Breast epithelium (tissue), 4 donors: ENCODE measurements at places on chromosomes 3 and 15.

DNA sequence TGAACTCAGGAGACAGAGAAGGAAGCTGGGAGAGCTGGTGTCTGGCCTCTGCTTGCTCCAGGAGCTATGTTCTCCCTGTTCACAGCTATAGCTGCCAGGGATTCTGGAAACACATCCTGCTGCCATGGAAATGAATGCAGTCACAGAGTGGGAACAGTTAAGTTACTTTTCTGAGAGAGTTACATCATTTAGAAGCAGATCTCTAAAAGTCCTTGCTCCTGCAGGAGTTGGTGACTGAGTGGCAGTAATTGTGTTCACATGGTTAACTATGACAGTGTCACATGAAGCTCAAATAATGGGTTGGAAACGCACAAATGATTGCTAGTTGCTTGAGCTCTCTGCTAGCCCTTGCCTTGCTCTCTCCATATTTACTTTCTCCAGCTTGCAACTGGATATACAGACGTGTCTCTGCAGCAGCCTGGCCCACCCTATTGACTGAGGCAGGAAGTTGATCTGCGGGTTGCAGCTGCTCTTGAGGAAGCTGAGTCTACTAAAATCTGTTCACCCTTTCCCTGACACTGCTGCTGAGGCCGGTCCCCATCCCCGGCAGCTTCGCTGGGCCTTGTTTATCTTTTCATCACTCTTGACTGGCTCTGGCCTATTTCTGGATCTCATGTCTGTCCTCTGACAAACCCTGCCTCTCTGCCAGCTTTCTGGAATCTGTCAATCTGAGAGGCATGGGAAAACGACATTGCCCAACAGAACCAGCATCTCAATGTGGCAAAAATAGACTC lies 16.7 kb upstream of the ISLR start:
- DNase-seq: no peak
- no peak overlapping the region for H3K4me3 ChIP-seq
- H3K4me1 ChIP-seq: no peaks in the 10 kb centered on the region
- no peaks in the 10 kb centered on the region for H3K27me3 ChIP-seq
- H3K36me3 ChIP-seq: no peaks in the 10 kb centered on the region
- no peak overlapping the region for H3K27ac ChIP-seq

DNA sequence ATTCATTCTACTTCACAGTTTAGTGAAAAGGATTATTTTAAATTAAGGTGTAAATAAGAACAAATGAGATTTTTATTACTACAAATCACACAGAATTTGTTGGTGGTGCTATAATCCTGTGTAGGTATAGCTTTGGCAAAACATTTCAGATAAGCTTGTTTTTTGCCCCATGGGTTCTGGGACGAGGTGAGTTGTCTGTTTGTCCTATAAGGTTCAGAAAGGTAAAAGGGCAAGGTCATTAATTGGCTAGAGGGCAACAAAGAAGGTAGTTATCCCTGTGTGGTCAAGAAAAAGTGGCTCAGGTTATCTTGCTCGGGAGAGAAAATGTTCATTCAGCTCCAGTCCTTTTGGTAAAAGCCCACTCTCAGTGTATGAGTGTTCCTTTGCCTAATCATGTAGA lies 23.2 kb downstream of the AGTR1 start:
- no peak overlapping the region for H3K4me3 ChIP-seq
- no peaks in the 10 kb centered on the region for H3K36me3 ChIP-seq
- H3K27ac ChIP-seq: no peak overlapping the region
- no peaks in the 10 kb centered on the region for H3K4me1 ChIP-seq
- DNase-seq: no peak

- H3K36me3 ChIP-seq: no peaks in the 10 kb centered on the region
- H3K4me3 ChIP-seq: no peak overlapping the region
- no peaks in the 10 kb centered on the region for H3K27me3 ChIP-seq
Measured at GRCh38 chr15:32036971-32037370, 6.7 kb downstream of the CHRNA7 start.

GRCh38 chr3:126355777-126356372 lies 1.3 kb downstream of the KLF15 start:
- peak overlapping the region; percentile 97 for H3K27ac ChIP-seq
- peak; percentile 95 for DNase-seq
- H3K27me3 ChIP-seq: peaks cover 3% of the 10 kb centered on the region
- no peaks in the 10 kb centered on the region for H3K36me3 ChIP-seq

- no peak overlapping the region for H3K27ac ChIP-seq
- no peak overlapping the region for H3K4me3 ChIP-seq
- no peak for DNase-seq
- no peaks in the 10 kb centered on the region for H3K4me1 ChIP-seq
Measured at GRCh38 chr15:59321000-59321689, 51.5 kb downstream of the MYO1E start.

GRCh38 chr3:49009396-49009795 lies 2.2 kb downstream of the WDR6 start:
- no peaks in the 10 kb centered on the region for H3K4me1 ChIP-seq
- no peak for DNase-seq
- H3K27me3 ChIP-seq: no peaks in the 10 kb centered on the region
- H3K36me3 ChIP-seq: no peaks in the 10 kb centered on the region
- H3K4me3 ChIP-seq: no peak overlapping the region

DNA sequence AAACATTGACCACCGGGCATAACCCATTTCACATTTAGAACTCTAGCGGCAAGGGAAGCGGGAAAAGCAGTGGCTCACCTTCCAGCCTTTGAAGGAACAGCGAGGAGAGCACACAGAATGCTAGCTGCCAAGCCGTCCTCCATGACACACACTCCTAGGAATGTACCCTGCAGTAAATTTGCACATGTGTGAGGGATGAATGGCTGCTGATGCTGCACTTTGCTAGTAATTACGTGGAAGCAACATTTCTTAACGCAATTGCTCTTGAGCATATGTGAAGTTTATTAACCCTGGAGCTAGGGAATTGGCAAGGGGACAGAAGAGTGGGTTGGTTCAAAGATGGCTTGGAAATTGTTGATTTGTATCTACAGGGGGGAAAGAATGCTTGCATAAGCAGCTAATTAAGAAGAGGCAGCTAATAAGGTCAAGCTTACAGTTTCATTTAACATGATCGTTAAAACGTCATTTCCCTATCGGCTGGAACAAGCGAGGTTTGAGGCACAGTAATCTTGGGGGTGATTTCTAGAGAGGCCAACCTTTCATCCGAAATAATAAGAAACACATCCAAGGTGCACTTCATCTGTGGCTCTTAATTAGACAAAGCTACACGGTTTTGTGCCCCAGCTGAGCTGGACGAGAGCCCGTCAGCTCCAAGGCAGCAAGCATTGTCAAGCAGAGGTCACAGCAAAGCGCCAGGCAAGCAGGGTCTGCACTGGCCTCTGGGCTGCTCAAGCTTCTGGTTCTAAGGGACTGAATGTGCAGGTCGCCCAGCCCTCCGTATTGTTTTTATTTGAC lies 123.4 kb downstream of the CHSY1 start:
- DNase-seq: no peak
- peak overlapping the region; percentile 94 for H3K27ac ChIP-seq
- no peaks in the 10 kb centered on the region for H3K27me3 ChIP-seq
- no peaks in the 10 kb centered on the region for H3K4me1 ChIP-seq
- H3K4me3 ChIP-seq: peak overlapping the region; percentile 5

DNA sequence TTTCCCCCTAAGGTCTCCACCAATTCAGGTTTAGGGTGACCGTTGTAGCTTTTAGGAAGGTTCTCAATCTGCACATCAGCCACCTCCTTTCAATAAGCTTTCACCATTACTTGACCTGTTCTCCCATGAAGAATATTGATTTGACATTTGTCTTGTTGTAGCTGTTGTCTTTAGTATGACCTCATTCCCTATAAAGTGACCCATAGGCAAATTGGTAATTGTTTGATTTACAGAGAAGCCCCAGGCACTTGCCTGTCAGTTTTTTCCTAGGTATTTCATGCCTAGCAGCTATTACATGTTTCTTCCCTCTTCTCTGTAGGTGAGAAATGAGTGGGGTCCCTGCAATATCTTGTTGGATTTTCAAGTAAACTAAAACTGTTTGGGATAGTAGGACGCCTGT lies 36.0 kb downstream of the CHD2 start:
- no peaks in the 10 kb centered on the region for H3K4me1 ChIP-seq
- H3K36me3 ChIP-seq: no peaks in the 10 kb centered on the region
- no peak overlapping the region for H3K4me3 ChIP-seq
- no peak overlapping the region for H3K27ac ChIP-seq

- no peaks in the 10 kb centered on the region for H3K27me3 ChIP-seq
- no peak overlapping the region for H3K27ac ChIP-seq
- no peak overlapping the region for H3K4me3 ChIP-seq
Measured at GRCh38 chr3:179299999-179300613, 22.7 kb upstream of the ZNF639 start.

DNA sequence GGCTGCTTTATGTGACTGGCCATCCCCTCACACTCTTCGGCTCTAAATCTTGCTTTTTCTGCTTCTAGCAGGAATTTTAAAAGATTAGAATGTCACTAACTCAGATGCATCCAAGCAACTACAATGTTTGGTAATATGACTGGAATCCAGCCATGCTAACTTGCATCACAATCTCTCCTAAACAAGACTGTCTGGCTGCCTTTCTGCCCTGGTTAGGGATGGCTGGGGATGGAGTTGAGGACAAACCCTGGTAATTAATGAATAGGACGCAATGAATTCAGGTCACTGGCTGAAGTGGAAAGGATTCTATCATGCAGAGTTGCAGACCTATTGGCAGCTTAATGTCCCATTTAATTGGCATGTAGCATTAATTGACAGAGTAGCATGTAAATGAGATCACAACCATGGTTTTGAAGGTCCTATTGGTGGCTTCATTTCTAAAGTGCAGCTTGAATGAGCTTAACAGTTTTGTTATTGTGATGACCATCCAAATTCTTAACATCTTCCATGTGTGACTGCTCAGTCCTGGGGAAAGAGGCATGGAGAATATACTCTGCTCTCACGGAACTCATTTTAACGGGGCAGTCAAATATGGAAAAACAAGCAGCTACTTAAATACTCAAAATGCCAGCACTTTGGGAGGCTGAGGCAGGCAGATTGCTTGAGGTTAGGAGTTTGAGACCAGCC lies 21.7 kb downstream of the NMNAT3 start:
- peaks cover 5% of the 10 kb centered on the region for H3K4me1 ChIP-seq
- H3K36me3 ChIP-seq: no peaks in the 10 kb centered on the region
- DNase-seq: no peak
- no peaks in the 10 kb centered on the region for H3K27me3 ChIP-seq

- H3K27me3 ChIP-seq: no peaks in the 10 kb centered on the region
- no peak overlapping the region for H3K4me3 ChIP-seq
- no peak overlapping the region for H3K27ac ChIP-seq
- H3K36me3 ChIP-seq: no peaks in the 10 kb centered on the region
- H3K4me1 ChIP-seq: no peaks in the 10 kb centered on the region
Measured at GRCh38 chr3:127011270-127011992, 28.5 kb downstream of the PLXNA1 start.

GRCh38 chr3:102525624-102526023 lies 90.8 kb downstream of the ZPLD1 start:
- no peaks in the 10 kb centered on the region for H3K4me1 ChIP-seq
- H3K36me3 ChIP-seq: no peaks in the 10 kb centered on the region
- no peak for DNase-seq
- no peak overlapping the region for H3K4me3 ChIP-seq
- H3K27me3 ChIP-seq: no peaks in the 10 kb centered on the region

GRCh38 chr3:37309921-37310665 lies 135.7 kb upstream of the LRRFIP2 start:
- DNase-seq: no peak
- no peak overlapping the region for H3K4me3 ChIP-seq
- H3K4me1 ChIP-seq: no peaks in the 10 kb centered on the region
- H3K36me3 ChIP-seq: no peaks in the 10 kb centered on the region
- H3K27me3 ChIP-seq: no peaks in the 10 kb centered on the region
- no peak overlapping the region for H3K27ac ChIP-seq

DNA sequence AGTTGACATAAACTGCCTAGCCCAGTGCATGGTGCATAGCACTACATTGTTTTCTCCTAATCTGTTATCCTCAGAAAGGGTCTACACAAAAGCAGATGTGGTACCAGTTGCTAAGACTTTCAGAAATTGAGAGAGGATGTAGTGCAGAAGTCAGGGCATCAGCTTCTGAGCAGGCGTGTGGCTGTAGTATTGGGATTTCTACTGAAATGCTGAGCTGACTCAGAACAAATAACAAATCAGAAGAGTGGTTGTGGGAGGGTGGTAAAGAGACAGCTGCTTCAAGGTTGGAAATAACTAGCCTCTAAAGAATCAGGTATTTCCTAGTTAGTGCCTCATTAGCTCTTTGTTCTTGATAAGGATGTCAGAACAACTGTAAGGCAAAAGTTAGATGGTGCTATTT lies 161.3 kb downstream of the AKAP13 start:
- H3K4me1 ChIP-seq: no peaks in the 10 kb centered on the region
- H3K4me3 ChIP-seq: no peak overlapping the region
- no peaks in the 10 kb centered on the region for H3K36me3 ChIP-seq
- H3K27me3 ChIP-seq: no peaks in the 10 kb centered on the region
- peak overlapping the region; percentile 84 for H3K27ac ChIP-seq
- DNase-seq: no peak

DNA sequence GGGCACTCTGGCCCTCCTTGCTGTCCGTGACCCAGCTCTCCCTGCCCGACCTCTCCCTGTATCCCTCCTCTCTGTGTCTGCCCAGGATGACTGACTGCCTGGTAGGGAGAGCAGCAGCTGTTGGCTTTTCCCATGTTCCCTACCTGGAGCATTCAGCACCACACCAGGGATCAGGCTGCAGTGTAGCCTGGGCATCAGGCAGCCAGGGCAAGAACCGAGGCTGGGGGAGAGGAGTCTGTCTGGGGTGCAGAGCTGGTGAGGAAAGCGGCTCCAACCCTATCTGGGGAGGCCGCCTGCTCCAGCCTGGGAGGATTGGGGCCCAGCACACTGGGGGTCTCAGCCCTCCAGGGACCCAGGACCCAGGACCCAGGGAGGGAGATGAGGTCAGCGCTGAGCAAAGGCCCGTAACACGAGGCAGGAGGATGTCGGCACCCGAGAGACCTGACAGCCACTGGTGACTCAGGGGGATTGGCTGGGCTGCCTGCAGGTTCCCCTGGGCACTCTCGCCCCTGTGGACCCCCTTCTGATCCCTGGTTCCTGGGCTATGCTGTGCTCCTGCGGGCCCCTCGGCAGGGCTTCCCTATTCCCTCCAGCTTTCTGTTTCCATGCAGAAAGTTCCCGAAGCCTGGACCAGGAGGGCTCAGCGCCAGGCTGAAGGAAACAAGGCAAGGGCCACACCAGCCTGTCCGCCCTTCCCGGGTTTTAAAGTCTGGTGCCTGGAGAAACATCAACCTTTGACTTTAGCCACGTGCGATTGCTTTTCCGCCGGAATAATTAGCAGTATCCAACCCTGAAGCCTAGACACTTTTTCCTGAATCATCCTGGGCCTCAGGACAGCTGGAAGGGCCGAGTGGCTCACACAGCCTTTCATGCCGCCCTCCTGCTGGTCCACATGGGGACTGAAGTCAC lies 128.2 kb upstream of the MEF2A start:
- H3K27ac ChIP-seq: no peak overlapping the region
- peaks cover 14% of the 10 kb centered on the region for H3K4me1 ChIP-seq
